ENCODE measurements at places on chromosomes 6 and 20. TPM values are rescaled to one million over a fixed set of nuclear protein-coding genes. Genes with fewer than 3 reads are reported as not detected.

Gene SPEF1
- total RNA-seq: 2.3 TPM

Gene CLVS2
- total RNA-seq: 0.07 TPM

Gene ARG1
- total RNA-seq: not detected

Gene MRPS18B
- 95.9 TPM for total RNA-seq

Gene CBLN4
- not detected for total RNA-seq

Gene PAK5
- total RNA-seq: not detected

Gene PHACTR1
- 0.05 TPM for total RNA-seq

Gene IYD
- total RNA-seq: not detected

Gene LTA
- total RNA-seq: not detected

Gene SLC29A1
- total RNA-seq: 50.8 TPM

Gene SLC35D3
- 0.09 TPM for total RNA-seq

Gene PCMT1
- 90.3 TPM for total RNA-seq

Gene ROS1
- 0.24 TPM for total RNA-seq

Gene HTR1E
- not detected for total RNA-seq

Gene C20orf144
- 0.10 TPM for total RNA-seq

Gene SLC17A3
- total RNA-seq: 1.00 TPM

Gene CGA
- not detected for total RNA-seq

Gene STMND1
- total RNA-seq: not detected

Gene TRAPPC3L
- total RNA-seq: not detected

Gene MBOAT1
- 3.4 TPM for total RNA-seq

Gene ADGB
- not detected for total RNA-seq

Gene ADGRF1
- 0.05 TPM for total RNA-seq

Gene TP53TG5
- not detected for total RNA-seq

Gene MCCD1
- not detected for total RNA-seq

Gene SPATS1
- not detected for total RNA-seq

Gene ASXL1
- total RNA-seq: 36.0 TPM

Gene BMP7
- total RNA-seq: 0.57 TPM

Gene SLC12A5
- total RNA-seq: 17.7 TPM

Gene OXT
- total RNA-seq: not detected

Gene PEX7
- 5.1 TPM for total RNA-seq

Gene OPN5
- not detected for total RNA-seq

Gene SDCBP2
- total RNA-seq: 0.92 TPM

Gene SMPDL3A
- 3.4 TPM for total RNA-seq

Gene SSTR4
- total RNA-seq: not detected

Gene TCP11
- not detected for total RNA-seq

Gene TNXB
- 0.89 TPM for total RNA-seq

Gene CST7
- not detected for total RNA-seq
